ENCODE measurements at places on chromosomes 6 and 20. TPM values are rescaled to one million over a fixed set of nuclear protein-coding genes. Genes with fewer than 3 reads are reported as not detected.

DNA sequence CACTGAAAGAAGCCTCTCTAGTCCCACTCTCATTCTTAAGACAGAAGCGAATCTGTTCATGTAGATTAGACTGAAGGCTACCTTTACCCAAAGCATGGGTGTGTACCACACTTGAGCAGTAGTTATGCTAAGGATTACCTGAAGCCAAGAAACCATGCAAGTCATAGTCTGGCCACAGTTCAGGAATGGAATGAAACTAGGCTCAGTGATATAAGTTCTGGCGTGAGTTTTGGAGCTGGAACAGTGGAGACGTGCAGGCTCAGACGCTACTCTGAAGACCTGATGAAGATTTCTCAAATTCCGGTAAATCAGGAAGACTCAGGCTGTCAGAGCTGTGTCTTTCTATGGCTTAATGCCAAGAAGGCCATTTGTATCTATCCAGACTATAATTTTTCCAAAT, 219.9 kb downstream of the HDGFL1 start:
- peaks cover 10% of the 10 kb centered on the region for H3K36me3 ChIP-seq
- H3K27me3 ChIP-seq = no peaks in the 10 kb centered on the region
- no peak overlapping the region for H3K27ac ChIP-seq
- peaks cover 15% of the 10 kb centered on the region for H3K4me1 ChIP-seq
- H3K4me3 ChIP-seq = no peak overlapping the region

DNA sequence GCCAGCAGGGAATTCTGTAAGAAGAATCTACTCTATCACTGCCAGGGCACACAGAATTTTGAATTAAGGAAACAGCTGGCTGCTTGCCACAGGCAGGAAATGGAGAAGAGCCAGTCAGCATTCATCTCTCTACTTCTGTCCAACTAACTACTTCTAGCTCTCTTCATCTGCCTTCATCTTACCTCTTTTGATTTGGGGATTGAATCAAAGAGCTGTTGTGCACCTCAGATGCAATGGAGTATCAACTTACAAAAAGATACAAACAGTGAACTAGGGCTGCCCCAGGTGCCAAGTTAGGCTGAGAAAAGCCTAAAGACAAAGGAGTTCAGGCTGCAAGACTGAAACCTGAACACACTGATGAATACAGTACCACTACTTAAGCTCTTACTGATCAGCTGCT, 82.0 kb downstream of the PTPRK start:
- no peak for DNase-seq

DNA sequence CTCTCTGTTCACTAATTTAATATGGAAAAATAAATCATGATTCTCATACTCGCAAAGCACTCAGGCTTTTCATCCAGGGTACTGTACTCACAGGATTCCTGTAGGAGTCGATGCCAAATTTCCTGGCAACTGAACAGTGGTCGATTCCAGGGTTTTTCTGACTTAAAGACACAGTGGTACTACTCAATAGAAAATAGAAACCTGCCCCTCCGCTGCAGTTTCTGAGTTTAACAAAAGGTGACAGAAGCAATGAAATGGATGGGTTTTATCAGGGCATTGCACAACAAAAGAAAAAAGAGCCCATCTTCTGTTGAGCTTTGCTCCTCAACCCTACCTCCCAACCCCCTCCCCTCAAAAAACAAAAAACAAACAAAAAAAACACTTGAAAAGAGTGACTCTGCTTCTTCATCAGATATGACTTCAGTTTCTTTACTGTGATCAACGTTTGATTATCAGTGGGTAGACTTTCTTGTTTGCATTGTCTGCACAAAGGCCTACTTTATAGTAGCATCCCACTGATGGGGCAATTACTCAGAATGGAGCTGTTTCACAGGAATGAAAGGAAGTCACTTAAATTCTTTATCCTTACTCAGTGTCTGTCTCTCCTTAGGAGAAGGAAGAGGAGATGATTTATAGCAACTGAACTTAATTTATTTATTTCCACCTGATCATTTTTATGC, 96.2 kb upstream of the FOXO3 start:
- no peaks in the 10 kb centered on the region for H3K27me3 ChIP-seq
- H3K36me3 ChIP-seq = no peaks in the 10 kb centered on the region
- H3K27ac ChIP-seq = no peak overlapping the region
- H3K4me3 ChIP-seq = no peak overlapping the region
- peaks cover 21% of the 10 kb centered on the region for H3K4me1 ChIP-seq
- no peak for DNase-seq

GRCh38 chr6:44778513-44778912, 391.0 kb downstream of the CDC5L start:
- no peak overlapping the region for H3K4me3 ChIP-seq
- no peak overlapping the region for H3K27ac ChIP-seq
- no peaks in the 10 kb centered on the region for H3K27me3 ChIP-seq
- peaks cover 11% of the 10 kb centered on the region for H3K36me3 ChIP-seq
- peaks cover 12% of the 10 kb centered on the region for H3K4me1 ChIP-seq

- H3K4me1 ChIP-seq = peaks cover 5% of the 10 kb centered on the region
- no peaks in the 10 kb centered on the region for H3K27me3 ChIP-seq
- no peak for DNase-seq
- H3K27ac ChIP-seq = no peak overlapping the region
Measured at GRCh38 chr6:87342829-87343228, 1.8 kb upstream of the C6orf163 start.

GRCh38 chr6:4844108-4844507, 67.9 kb downstream of the CDYL start:
- peaks cover 21% of the 10 kb centered on the region for H3K36me3 ChIP-seq
- H3K27me3 ChIP-seq = no peaks in the 10 kb centered on the region
- H3K27ac ChIP-seq = no peak overlapping the region
- H3K4me1 ChIP-seq = peaks cover 75% of the 10 kb centered on the region

- H3K27ac ChIP-seq = peak overlapping the region; percentile 52
- peaks cover 12% of the 10 kb centered on the region for H3K4me1 ChIP-seq
- no peaks in the 10 kb centered on the region for H3K36me3 ChIP-seq
- H3K4me3 ChIP-seq = no peak overlapping the region
- DNase-seq = peak; percentile 18
Measured at GRCh38 chr6:53192682-53193188, 44.1 kb upstream of the GCM1 start.

The PRKN gene
- total RNA-seq = 0.59 TPM

The SLC44A4 gene
- 3.5 TPM for total RNA-seq

Measured in WTC11 (cell line).